ENCODE measurements at places on chromosomes 2 and 18.

- no peak for DNase-seq
Observed at GRCh38 chr2:142478206-142478605, 347.4 kb upstream of the LRP1B start.

GRCh38 chr18:51070545-51070944 is 40.5 kb downstream of the SMAD4 start:
- no peak for DNase-seq

DNA sequence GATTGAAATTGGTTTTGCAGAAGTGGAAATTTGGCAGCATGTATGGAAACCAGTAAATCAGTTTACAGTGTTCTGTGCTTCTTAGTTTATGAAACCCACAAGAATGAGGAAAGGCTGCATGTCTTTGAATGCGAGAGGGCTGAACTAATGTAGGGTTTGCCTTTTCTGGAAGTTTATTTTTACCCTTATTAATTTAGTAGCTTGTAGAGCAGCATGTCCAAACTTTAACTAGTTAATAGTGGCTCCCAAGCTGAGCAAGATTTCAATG is 50.4 kb downstream of the LDLRAD4 start:
- no peak for DNase-seq

- DNase-seq: no peak
Observed at GRCh38 chr2:54430649-54431048, 25.5 kb upstream of the SPTBN1 start.

GRCh38 chr2:97970293-97971060 is 25.3 kb downstream of the TMEM131 start:
- DNase-seq: no peak

DNA sequence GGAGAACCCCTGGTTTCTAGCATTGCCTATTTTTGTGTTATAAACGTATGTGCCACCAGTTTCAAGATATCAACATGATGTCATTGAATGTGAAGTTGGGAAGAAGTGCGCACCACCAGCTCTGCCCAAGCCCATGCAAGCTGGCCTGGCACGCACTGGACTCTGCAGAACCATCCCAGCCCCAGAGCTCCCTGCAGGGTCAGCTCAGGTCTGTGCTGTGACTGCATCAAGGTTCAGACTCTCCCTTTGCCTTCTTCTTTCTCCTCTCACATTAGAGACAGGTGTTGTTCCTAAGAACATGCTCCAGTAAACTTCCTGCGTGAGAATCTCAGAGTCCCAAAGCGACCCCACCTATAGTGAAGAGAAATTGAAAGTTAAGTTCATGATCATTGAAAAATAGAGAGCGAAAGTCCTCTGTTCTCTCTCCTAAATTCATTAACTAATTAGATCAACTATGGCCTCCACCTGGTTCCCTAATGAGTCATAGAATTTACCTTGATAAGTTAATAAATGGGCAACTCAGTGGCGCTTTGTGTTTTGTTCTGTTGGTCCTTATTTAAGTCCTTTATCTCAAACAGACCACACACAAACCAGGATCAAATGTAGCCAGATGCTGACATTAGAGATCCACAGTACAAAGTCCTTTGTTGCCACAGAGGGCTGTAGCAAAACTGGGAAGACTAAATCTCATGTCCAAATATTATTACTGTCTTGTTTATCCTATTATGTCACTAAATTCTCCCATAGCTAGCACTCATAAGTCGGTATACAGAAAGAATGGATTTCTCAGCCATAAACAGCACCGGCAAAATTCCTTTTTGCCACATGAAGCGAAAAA is 432.3 kb downstream of the STK39 start:
- DNase-seq: no peak

GRCh38 chr18:46497129-46497528 is 159.9 kb downstream of the LOXHD1 start:
- DNase-seq: no peak

GRCh38 chr18:47929681-47930198 is 719 bp downstream of the SMAD2 start:
- no peak for DNase-seq

DNA sequence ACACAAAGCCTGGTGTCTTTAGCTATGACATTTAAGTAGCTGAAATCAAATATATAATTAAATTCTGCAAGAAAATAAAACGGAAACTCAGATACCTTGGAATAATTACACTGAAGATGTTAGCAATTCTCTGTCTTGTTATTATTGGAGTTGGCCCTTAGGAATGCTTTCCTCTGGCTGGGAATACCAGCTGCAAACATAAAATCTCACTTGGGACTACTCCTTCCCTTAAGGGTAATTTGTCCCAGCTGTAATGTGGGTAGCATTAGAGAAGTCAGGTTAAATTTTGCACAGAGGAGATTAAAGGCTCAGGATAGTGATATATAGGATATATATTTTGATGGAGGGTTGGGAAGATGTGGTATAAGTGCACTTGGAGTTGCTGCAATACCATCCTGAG is 37.3 kb upstream of the GRP start:
- no peak for DNase-seq

DNA sequence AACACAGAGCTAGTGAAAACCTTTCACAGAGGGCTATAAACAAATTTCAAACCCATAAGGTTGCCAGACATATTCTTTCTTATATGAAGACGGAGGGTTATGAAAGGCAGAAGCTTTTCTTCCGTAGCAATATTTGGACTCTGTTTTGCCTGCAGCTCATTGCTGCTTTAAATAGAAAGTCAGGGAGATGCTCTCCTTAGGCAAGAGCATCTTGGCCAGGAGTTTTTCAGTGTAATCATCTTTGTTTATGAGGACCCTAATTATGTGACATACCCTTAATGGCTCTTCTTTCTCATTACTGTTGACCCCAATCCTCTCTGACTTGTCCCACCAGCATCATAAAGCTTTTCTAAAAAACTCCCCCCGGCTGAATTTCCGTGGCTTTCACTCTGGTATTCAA is 433.4 kb upstream of the NRXN1 start:
- DNase-seq: no peak

GRCh38 chr2:155815275-155815674 is 517.2 kb downstream of the NR4A2 start:
- DNase-seq: no peak

DNA sequence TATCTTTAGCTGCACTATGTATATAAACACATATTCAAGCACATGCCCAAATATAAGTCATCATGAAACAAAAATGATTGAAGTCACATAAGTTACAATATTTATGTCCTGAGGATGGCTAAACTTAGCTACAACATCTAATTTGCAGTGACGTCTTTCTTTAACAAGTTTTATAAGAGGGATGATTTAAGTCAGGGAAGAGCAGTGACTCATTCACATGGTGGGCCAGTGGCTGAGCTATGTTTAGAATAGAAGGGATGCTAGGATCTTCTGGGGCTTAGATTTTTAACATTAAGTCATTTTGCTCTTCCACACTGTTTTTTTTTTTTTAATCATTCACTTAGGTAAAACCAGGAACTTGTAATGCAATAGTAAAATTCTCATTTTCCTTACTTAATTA is 22.3 kb downstream of the ADCYAP1 start:
- no peak for DNase-seq

DNA sequence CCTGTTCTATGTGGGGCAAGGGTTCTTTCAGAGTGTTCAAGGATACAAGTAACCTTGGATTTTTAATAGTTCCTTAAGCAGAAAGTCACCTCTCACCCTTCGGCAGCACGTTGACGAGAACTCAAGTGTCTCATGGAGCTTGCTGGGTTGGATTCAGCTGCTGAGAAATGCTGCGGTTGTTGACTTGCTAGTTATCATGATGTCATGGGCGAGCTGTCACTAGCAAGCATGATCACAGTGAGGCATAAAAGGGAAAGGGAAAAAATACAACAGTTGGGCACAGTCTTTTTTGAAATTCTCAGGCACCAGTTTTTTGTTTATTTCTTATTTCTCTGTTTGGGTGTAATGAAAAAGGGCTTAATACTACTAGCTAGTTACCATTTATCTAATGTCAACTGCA is 53.2 kb downstream of the ADCYAP1 start:
- DNase-seq: no peak

DNA sequence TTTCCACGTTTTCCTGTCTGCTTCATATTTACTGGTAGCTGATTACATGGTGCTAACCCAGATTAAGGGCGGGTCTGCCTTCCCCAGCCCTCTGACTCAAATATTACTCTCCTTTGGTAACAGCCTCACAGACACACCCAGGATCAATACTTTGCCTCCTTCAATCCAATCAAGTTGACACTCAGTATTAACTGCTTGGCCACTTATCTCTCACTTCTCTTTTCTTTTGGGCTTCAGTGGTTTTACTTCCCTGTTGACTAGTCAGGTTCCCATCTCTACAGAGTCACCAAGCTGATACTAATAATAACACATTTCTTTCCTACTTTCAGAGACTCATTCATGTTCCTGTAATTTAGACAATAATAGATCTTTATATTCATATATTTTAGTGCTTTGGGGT is 302.2 kb upstream of the MAP2 start:
- no peak for DNase-seq

GRCh38 chr2:368386-368785 is 80.5 kb upstream of the ALKAL2 start:
- DNase-seq: no peak

DNA sequence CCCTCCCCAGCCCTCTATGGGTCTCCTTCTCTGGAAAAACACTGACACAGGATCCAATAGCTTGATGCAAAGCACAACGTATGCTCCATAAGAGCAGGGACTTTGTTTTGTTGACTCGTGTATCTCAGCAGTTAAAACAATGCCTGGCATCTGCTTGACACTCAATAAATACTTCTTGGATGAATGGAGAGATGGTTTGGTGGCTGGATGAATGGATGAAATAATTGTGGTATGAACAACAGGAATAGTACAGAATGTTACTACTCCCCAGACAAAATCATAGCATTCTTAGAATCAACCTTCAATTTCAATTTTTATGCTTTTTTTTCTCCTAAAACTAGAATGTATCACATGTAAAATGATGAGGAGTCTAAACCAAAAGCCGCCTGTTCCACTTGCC is 57.4 kb downstream of the KCNE4 start:
- no peak for DNase-seq

DNA sequence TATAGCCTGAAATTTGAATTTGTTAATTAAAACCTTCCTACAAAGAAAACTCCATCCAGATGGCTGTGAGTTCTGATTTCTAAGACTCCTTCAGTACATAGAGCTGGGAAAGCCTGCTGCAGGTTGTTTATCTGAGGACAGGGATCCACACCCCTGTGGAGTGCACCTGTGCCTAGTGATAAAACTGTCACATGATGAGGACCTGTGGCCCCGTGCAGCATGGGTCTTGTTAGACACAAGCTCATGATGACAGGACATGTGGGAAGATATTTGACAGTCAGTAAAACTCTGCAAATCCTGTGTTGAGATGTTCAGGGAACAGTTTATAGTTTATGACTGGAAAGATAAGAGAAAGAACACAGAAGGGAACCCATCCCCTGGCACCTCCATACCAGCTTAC is 133.2 kb upstream of the TMEM18 start:
- no peak for DNase-seq

DNA sequence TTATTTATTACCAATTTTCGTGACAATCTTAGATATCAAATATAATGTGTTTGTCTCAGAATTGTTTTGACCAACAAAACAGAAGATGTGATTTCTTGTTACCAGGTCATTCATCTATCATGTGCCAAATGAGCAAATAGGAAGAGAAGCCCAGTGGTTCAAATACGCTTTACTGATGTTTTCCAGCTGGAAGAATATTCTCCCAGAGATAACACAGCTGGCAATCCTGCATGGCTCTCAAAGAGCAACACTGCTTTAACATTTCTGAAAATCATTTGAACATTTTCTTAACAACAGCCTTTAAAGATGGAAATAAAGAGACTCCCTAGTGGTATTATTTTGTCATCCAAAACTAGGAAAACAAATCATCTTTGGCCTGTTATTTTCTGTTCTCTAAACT is 359.8 kb downstream of the CTNNA2 start:
- DNase-seq: no peak

DNA sequence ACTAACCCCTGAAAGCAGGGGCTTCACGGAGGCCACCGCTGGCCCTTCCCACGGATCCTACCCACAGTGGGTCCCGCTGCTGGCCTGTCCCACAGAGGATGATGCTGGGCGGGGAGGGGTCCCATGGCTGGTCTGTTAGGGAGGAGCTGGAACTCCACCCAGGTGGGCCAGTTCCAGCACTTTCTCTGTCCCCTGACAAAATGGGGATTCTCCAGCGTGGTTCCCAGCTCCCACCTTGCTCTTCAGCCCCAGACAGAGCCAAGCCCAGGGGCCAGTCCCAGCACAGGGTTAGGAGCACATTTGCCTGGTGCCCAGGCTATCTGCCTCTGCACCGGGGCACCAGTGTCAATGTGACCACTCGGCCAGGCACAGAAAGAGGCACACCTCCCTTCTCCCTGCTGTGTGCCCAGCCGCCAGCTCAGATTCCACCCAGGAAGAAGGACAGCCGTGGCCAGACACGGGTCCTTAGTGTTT is 50.0 kb downstream of the ANKMY1 start:
- DNase-seq: no peak

DNA sequence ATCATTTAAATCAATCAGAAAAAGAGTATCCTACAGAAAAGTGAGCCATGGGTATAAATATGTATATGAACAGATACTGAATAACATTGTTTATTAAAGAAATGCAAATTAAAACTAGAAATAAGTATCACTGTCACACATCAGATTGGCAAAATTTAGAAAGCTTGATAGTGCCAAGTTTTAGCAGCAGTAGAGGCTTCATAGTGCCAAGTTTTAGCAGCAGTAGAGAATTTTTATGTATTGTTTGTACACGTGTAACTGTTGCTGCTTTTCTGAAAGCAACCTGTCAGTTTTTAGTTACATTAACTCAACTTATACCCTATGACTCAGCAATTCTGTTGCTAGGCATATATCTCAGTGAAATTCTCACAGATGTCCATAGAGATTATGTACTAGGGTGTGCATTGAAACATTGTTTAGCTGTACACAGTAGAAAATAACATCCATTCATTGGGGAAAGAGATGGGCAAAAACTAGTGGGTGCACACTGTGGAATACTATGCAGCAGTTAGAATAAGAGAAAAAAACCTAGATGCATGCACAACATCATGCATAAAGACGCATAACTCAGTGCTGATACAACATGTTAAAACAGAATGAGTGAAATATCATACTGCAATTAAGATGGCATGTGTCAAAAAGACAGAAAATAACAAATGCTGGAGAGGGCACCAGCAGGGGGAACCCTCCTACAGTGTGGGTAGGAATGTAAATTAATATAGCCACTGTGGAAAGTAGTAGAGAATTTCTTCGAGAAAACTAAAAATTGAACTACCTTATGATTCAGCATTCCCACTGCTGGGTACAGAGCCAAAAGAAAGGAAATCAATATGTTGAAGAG is 294.5 kb upstream of the NT5C1B start:
- no peak for DNase-seq

- DNase-seq: no peak
Observed at GRCh38 chr2:48760826-48761225, 5.3 kb upstream of the LHCGR start.

GRCh38 chr2:85656468-85656867 is 11.5 kb downstream of the SFTPB start:
- DNase-seq: no peak

DNA sequence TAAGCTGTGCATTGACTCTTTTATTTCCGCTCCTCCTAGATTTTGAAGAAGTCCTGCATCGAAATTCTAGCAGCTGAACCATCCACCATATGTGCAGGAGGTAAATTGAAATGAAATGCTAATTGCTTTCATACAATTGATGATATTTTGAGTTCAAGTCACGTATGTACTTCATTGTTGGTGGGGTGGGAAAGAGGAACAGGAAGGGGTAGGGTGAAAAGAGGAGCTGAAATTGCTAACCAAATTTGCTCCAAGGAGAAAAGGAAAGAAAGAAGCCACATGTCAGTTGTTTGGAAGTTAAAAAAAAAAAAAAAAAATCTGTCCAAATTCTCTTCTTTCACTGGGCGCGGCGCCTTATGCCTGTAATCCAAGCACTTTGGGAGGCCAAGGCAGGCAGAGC is 77.8 kb downstream of the ANTXR1 start:
- no peak for DNase-seq
